ENCODE measurements at places on chromosomes 1 and 21.

GRCh38 chr1:1554550-1554925, 14.1 kb upstream of the TMEM240 start:
- no peak for DNase-seq

GRCh38 chr21:33825419-33825818, 90.2 kb downstream of the ATP5PO start:
- DNase-seq: no peak

DNA sequence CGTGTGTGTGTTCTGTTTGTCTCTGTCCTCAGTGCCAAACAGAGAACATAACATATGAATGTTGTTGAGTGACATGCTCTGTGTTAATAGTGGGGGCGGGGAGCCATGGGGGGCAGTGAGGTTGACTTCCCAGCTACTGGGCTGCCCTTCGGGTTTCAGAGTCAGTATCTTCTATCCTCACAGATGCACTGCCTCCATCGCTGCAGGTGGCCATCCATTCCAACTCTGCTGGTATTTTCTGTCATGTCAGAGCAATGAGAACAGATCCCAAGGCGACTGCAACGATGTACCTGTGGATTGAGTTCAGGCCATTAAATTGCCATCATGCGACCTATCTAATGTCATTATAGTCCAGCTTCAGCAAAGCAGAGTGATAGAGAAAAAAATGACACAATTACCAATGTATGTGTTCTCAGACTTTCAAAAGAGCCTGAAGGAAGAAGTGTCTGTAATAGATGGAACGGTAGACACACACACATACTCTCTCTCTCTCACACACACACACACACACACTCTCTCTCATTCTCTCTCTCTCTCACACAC, 418.5 kb downstream of the RWDD3 start:
- no peak for DNase-seq

GRCh38 chr1:226823643-226824042, 46.8 kb upstream of the PSEN2 start:
- no peak for DNase-seq

DNA sequence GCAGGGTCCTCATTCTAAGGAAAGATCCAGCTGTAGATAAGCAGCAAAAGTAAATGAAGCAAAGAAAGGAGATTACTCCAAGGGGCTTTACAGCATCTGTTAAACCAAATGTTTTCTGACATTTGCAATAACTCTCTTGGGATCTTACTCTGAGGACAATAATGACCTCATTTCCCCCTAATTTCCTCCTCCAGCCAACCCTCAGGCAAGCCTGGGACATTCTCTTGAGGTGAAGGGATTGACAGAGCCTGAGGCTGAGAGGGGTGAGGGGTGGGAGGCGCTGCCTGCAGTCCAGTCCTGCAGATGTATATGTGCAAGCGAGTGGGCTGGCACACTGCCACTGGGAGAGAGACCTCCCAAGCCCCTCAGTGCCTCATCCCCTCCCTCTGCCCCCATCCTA, 40.5 kb upstream of the NEK2 start:
- DNase-seq: no peak

- DNase-seq: no peak
Measured at GRCh38 chr1:209873067-209873799, 45.5 kb downstream of the UTP25 start.

DNA sequence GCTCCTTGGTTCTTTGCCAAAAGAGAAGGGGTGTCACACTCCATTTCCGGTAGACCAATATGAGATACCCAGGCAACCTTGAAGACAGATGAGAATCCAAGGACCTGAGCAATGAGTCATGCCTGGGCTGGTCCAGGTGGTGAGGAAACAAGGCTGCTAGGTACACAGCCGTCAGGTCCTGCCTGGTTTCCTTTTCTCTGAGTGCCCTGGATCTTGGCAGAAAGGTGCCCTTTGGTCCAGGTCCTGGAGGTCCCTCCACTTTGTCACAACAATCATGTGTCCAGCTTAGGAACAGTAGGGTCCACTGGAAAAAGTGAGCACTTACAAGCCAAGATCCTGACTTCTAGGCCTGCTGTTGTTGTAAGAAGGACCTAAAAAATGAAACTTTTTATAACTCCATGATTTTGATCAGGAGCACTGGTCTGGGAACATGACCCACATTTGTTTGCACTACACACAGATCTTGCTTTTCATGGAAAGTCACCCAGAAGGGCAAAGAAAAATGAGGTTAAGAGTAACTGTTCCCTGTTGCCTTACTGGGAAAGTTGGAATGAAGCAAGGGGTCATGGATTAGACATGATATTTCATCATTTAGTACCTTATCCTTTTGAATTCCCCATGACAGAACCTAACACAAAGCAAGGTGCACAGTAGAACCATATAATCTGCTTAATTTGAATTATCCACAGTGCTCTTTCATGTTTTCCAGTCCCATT, 94.7 kb downstream of the PAPPA2 start:
- DNase-seq: no peak

All from stimulated activated CD4-positive, alpha-beta T cell treated with anti-CD3 and anti-CD28 coated beads, Interleukin-1b, Interleukin-23, amount 100 ng/mL, for 1 hour (primary cell).